H9 (cell line): ENCODE measurements at places on chromosomes 2 and 18.
A peak's percentile ranks its signal among the peaks of the same experiment; 100 is the strongest.

DNA sequence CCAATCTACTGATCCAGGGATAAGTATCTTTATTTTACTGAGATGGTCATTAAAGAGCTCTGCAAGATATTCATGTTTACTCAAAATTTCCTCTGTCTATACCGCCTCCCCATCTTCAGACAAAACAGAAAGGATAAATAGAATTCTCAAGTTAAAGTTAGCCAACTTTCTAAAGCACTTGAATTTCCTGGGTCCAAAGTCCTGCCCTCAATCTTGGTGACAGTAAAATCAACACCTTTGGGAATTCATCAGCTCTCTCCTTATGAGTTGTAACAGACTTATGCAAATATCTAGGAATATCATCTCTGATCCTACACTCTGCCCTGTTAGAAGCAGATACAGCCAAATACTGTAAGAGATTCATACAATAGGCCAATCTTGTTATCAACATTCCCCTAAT lies 122.5 kb upstream of the HAAO start:
- DNase-seq: no peak

DNA sequence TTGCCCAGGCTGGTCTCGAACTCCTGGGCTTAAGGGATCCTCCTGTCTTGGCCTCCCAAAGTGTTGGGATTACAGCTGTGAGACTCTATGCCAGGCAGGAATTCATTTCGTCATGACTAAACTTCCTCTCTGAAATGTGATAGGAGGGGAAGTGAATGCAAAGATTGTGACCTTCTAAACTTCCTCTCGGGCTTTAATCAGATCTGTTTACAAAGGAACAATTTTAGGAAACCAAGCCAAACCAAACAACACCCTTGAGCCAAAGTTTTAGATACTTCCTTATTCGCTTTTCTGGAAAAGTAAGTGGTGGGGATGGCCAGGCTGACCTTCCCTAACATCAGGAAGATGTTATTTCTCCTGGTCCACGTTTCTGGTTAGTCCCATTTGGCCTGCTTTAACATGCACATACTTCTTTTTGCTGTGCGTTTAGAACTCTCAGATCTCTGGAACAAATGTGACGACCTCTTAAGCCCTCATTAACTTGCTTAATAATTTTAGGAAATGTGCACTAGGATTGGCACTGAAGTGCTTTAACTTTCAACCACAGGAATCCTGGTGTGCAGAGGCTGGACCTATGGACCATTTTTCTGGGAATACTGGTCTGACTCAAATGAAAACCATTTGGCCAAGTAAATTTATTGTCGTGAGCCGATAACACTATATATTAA lies 33.2 kb upstream of the YES1 start:
- no peak for DNase-seq

GRCh38 chr18:77095391-77096371 lies 36.9 kb downstream of the MBP start:
- no peak for DNase-seq

DNA sequence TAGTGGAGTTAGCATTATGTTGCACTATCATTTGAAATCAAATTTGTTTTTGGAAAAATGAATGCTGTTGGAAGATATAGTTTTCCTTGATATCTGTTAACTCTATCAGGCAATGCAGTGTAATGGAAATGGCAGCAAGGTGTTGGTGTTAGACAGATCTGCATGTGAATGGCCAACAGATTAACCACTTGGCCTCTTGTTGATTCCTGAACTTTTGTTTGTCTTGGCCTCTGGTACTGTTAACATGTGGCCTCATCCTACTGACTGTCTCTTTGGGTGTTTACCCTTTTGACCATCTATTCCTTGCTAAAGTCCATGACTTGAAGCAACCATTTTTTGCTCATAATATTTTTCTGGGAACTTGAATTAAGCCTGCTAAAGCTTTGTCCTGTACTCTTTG lies 110.2 kb upstream of the CDH2 start:
- DNase-seq: peak; percentile 74

GRCh38 chr18:8525692-8526091 lies 83.5 kb upstream of the RAB12 start:
- peak; percentile 67 for DNase-seq

GRCh38 chr18:79859314-79859713 lies 61.6 kb downstream of the KCNG2 start:
- DNase-seq: no peak

DNA sequence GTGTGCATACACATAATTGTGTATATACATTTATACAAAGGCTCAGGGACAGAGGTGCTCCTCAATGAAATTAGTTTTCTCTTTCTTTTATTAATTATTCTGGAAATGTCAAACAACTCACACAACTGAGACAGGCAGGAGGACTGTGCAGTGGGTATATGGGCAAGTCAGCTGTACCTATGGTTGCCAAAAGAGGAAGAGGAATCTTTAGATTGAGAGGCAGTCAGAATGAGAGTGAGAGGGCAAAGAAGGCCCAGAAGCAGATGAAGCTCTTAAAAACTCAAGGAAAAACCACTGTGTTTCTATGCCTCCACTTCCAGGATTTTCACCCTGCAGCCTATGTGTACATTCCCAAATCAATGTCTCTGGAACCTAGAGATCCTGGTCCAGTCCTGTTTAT lies 79.1 kb downstream of the CACNB4 start:
- DNase-seq: no peak

DNA sequence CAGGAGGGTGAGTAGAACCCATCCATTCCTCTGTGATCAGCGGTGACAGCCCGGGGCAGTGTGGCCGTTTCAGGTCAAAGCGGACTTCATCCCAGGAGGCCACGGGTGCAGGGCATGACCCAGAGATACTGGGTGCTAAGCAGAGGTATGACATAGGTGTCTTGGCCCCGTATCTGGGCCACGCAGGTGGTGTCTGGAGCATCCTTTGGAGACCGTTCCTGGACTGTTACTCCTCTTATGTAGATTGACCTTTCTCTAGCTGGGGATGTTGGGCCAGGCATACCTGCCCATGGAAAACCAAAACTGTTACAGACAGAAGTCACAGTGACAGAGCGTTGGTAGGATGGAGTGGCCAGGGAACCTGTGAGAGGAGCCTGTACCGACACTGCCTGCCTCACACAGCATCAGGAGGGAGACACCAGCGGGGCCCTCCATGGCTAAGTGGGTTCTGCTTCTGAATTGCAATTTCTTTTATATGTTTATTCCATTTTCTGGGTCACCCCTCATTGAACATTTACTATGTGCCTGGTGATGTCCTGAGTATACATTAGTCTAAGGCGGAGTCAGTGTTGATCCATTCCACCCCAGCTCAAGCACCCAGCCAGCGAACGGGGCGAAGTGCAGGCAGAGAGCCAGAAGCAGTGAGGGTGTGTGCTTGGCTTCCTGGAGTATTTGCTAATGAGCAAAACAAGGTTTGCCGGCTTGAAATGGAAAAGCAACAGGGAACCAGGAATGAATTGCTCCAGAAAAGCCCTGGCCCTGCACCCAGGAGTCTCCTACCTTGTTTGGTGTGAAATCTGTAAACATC lies 141.7 kb downstream of the SH3RF3 start:
- DNase-seq: no peak

DNA sequence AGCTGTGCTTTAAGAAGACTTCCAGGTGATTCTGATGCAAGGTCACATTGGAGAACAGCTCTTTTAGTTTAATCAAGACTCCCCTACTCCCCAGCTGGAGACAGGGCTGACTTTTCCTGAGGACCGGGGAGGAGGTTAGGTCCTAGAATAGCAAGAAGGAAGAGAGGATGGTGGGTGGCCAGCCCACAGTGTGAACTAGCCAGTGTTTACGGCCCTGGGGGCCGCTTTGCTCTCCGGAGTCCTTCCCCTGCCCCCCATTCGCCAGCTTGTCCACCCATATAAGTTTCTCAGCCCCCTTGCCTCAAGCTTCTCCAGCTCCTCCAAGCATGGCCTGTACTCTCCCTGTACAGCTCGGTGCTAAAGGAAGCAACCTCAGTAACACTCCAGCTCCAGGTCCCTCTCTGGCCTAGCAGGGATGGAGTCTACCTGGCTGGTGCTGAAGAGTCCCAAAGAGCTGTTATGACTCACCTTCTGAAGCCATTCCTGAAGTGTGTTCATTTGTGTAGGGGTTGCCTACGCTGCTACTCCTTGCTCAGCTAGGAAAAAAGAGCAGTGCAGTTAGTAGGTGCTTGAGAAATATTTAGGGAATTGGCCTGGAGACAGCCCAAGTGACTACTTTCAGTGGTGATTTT lies 7.9 kb downstream of the INPP4A start:
- no peak for DNase-seq

DNA sequence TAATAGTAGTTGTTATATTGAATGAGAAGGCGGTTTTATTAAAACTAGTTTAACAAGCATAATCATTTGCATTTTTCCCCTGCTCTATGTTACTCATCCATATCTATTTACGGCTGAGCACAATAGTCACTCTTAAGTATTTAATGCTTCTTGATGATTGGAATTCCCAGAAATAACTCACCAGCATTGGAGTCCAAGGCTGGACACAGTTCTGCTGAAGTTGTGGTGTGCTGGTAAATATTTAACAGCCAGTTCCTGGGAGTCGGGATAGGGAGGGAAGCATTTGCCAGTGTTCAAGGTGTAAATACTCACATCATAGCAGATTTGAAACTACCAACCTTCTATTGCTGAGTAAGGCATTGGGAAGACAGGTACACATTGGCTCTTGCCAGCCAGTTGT lies 315.1 kb downstream of the MTX2 start:
- DNase-seq: no peak

- no peak for DNase-seq
Observed at GRCh38 chr2:190159453-190159852, 96.9 kb upstream of the MSTN start.

GRCh38 chr2:229408356-229408755 lies 137.3 kb upstream of the PID1 start:
- no peak for DNase-seq
